ENCODE measurements at places on chromosomes 4 and X. TPM values are rescaled to one million over a fixed set of nuclear protein-coding genes. Genes with fewer than 3 reads are reported as not detected.

DAPP1 gene
- total RNA-seq: not detected

SSX4B gene
- not detected for total RNA-seq

PHOX2B gene
- not detected for total RNA-seq

HHIP gene
- 27.4 TPM for total RNA-seq

HSD17B11 gene
- total RNA-seq: 34.7 TPM

PALLD gene
- total RNA-seq: 18.4 TPM

RTL5 gene
- 1.3 TPM for total RNA-seq

CXCL10 gene
- not detected for total RNA-seq
